ENCODE measurements at places on chromosomes 3 and 15. TPM values are rescaled to one million over a fixed set of nuclear protein-coding genes. Genes with fewer than 3 reads are reported as not detected.

Gene SLC2A2
- 4.0 TPM for total RNA-seq

Gene KBTBD13
- not detected for total RNA-seq

Gene P2RY13
- not detected for total RNA-seq

Gene OR5H1
- not detected for total RNA-seq

Gene GP5
- 0.25 TPM for total RNA-seq

Gene CPB1
- total RNA-seq = not detected

- H3K4me1 ChIP-seq = no peaks in the 10 kb centered on the region
- no peaks in the 10 kb centered on the region for H3K36me3 ChIP-seq
- DNase-seq = no peak
These were observed 60.8 kb downstream of the CGGBP1 start for GRCh38 chr3:87997966-87998365.

- H3K36me3 ChIP-seq = no peaks in the 10 kb centered on the region
- no peak overlapping the region for H3K27ac ChIP-seq
- no peaks in the 10 kb centered on the region for H3K4me1 ChIP-seq
These were observed 2.0 kb upstream of the IL16 start for GRCh38 chr15:81194723-81195122.

- H3K27ac ChIP-seq = no peak overlapping the region
- H3K27me3 ChIP-seq = no peaks in the 10 kb centered on the region
These were observed 83.1 kb upstream of the OCA2 start for GRCh38 chr15:28182216-28182615.

DNA sequence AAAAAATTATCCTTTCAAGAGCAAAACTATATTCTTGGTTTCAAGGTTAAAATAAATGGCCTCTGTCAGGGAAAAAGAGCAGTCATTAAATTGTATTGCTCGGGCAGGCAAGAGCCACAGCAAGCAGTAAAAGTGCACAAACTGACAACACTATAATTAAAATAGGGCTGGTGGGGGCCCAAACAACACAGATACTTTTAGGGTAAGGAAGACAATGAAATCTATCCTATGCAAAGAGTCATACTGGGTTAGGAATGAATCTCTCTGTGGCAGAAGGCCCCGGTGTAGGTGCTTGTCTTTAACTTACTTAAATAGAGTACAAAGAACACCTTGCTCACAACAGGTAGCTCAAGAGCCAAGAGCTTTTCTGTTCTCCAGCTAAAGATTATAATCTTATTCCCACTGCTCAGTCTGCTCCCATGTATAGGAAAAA is 94.7 kb downstream of the DLG1 start:
- H3K4me3 ChIP-seq = no peak overlapping the region
- no peaks in the 10 kb centered on the region for H3K36me3 ChIP-seq
- no peak for DNase-seq
- no peak overlapping the region for H3K27ac ChIP-seq

DNA sequence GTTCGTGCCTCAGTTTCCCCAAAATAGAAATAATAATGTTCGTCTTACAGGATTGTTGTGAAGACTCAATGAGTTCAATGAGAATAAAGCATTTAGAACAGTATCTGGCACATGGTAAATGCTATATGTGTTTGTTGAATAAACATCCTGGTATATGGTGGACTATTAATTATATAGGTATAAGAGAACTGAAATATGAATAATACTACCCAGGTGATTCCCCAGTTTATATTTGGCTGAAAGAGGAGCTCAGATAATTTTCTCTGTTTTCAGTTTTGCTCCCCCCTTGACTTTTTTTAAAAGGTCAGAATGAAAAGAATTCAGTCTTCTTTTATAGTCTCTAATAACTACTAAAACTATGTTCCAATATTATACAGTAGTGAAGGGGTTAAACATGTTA is 46.9 kb downstream of the USP8 start:
- DNase-seq = no peak
- no peak overlapping the region for H3K4me3 ChIP-seq
- H3K27ac ChIP-seq = no peak overlapping the region
- H3K36me3 ChIP-seq = no peaks in the 10 kb centered on the region
- no peaks in the 10 kb centered on the region for H3K4me1 ChIP-seq
- H3K27me3 ChIP-seq = no peaks in the 10 kb centered on the region

GRCh38 chr3:8052659-8053058 is 449.0 kb upstream of the LMCD1 start:
- no peaks in the 10 kb centered on the region for H3K27me3 ChIP-seq
- H3K27ac ChIP-seq = no peak overlapping the region
- no peak for DNase-seq
- H3K4me3 ChIP-seq = no peak overlapping the region

All from Caco-2 (cell line).